ENCODE measurements at places on chromosomes 7 and 10.

DNA sequence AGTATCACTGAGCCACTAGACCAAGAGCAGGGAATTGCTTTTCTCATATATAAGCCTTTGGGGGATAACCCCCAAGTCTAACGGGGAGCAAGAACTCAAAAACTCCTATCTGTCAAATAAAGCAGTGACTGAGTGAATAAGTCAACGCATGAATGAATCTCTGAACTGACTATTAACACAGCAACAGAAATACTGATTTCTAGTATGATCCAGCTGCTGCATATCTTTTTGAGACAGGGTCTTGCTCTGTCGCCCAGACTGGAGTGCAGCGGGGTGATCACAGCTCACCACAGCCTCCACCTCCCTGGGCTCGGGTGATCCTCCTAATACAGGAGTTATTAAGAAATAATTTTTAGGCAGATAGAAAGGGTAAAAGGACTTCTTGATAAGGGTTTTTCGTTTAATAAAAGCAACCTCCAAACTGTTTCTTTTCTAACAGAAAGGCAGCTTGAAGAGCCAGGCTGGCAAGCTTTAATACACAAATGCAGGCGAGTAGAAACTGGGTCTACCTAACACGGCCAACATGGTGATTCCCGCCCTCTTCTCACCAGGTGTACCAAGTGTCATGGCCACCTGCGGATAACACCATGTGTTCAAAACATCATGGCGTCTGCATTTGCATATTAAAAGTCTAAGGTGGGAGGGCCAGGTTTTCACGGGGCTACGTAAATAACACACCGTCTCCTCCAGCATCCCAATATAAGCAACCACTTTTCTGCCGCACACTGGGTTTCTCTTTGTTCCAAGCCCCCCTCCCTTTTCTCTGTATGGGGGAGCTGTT lies 631.9 kb downstream of the PARD3 start:
- no peak for DNase-seq

DNA sequence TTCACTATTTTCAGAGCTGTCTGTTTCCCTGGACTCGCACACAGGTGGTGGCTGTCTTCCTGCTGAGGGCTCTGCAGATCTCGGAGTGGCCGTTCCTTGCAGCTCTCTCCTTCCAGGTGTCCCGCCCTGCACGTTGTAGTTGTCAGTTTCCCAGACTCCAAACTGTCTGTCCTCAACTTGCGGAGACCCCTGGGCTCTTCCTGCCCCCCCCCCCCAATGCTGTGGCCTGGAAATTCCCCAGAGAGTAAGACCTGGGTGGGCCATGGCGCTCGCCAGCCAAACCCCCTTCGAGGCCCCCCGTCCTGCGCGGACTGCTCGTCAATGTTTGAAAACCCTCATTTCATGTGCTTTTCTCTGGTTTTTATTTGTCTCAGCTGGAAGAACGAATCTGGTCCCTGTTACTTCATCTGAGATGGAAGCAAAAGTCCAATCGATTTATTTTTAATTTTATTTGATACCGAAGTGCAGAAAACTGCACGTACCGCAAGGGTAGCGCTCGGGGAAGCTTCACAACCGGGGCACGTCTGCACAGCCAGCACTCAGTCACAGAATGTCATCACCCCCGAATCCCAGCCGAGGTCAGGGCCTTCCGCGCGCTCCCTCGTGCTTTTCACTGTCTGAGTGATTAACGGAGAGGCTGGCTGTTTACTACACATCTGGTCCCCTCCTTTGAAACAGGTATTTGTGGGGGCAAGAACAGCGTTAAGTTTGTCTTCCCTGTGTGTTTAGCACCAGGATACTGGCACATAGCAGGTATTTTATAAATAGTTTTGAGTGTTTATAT lies 46.4 kb upstream of the NKX6-2 start:
- no peak for DNase-seq

DNA sequence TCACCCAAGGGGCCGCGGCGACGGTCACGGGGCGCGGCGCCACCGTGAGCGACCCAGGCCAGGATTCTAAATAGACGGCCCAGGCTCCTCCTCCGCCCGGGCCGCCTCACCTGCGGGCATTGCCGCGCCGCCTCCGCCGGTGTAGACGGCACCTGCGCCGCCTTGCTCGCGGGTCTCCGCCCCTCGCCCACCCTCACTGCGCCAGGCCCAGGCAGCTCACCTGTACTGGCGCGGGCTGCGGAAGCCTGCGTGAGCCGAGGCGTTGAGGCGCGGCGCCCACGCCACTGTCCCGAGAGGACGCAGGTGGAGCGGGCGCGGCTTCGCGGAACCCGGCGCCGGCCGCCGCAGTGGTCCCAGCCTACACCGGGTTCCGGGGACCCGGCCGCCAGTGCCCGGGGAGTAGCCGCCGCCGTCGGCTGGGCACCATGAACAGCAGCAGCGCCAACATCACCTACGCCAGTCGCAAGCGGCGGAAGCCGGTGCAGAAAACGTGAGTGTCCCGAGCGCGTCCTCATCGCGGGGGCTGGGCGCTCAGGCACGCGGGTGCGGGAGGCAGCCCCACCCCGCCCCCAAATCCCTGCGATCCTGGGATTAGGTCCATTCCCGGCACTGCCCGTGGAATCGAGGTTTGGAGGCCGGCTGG lies 509 bp downstream of the AHR start:
- no peak for DNase-seq

GRCh38 chr7:133778472-133778871 lies 348.7 kb upstream of the LRGUK start:
- DNase-seq = no peak

DNA sequence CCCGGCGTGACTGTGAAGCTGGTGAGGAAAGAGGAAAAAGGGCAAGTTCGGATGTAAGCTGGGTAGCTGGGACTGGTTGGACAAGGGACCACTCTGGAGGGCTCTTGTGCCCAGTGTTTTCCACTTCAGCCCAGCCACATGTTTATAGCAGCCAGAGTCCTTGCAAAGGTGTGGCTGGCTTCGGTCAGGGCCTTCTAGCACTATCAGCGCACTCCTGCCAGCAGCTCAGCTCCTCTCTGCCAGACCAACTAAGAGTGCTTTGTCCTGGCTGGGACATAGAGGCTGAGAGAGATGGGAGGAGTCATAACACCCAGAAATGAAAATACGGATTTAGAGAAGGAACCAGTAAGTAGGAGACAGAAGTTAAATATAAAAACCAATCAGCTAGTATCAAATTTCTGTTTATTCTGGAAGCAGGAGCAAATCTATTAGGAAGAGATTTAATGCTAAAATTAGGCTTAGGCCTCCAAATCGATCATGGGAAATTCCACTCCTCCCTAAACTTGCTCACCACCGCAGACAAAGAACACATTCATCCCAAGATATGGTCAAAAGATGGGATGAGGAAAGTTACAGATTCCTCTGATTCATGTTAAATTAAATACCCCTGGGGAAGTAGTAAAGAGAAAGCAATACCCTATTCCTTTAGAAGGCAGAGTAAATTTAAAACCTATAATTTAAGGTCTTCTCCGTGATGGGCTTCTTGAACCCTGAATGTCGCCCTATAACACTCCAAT lies 135.0 kb downstream of the RALA start:
- DNase-seq = no peak

- DNase-seq = no peak
These were observed 38.9 kb upstream of the SLF2 start for GRCh38 chr10:100873827-100874326.
